ENCODE measurements at places on chromosomes 2 and 18.
A peak's percentile ranks its signal among the peaks of the same experiment; 100 is the strongest.

GRCh38 chr2:182715121-182715891, 751 bp upstream of the DNAJC10 start:
- peak; percentile 6 for DNase-seq

GRCh38 chr2:73920577-73921545, 5.8 kb upstream of the DGUOK start:
- DNase-seq = peak; percentile 49

DNA sequence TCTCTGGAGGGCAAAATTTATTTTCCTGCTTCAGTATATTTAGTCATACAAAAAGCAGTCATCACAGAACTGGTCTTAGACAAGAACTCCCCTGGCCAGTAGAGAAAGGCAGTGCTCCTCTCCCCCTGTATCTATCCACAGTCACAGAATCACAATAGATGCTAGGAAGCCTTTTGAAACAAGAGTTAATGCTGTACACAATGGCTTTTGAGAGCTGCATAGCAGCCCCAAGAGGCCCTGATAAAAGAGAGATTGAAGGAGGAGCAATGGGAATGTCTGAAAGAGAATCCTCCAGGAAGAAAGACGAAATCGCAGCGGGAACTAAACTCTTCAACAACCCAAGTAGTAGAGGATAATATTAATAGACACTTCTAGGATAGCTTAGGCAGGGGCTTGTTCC, 330.2 kb downstream of the RBM43 start:
- no peak for DNase-seq

DNA sequence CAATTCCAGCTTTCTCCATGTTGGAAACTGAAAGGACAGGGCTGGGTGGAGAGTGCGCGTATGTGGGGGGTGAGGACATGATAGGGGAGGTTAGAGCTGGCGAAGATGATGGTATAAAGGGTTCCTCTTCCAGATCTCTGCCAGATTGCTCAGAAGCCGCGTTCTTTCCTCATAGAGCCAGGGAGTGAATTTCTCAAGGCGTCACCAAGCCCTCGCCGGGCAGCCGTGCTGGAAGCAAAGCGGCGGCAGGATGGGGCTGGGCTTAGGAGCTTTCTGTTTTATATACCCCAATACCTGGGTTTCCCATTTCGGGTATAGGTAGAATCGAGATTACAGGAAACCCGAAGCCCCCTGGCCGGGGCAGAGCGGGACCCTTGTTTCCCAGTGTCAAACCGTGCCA, 43.8 kb downstream of the DDX18 start:
- DNase-seq = no peak

GRCh38 chr2:4139316-4139715, 435.9 kb downstream of the DCDC2C start:
- no peak for DNase-seq

GRCh38 chr2:224780106-224780505, 63.9 kb upstream of the CCDC195 start:
- no peak for DNase-seq

- DNase-seq = no peak
Observed at GRCh38 chr18:44589693-44590355, 90.9 kb upstream of the SETBP1 start.

DNA sequence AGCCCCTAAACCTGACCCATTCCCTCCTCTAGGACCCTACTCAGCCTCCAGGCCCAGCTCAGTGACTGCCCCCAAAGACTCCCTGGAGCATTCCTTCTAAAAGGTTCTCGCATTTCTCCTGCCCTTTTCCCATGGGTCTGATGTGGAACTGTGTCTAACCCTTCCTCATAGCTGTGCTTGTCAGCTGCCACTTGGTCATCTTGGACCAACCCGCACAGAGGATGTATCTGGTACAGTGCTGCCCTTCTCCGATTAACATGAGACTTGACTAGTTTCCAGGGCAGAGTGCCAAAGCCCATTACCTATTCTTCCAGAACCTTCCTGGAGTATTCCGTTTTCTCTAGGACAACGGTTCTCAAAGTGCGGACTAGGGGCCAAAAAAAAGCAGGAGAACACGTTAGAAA, 518 bp upstream of the NFU1 start:
- DNase-seq = peak; percentile 20

DNA sequence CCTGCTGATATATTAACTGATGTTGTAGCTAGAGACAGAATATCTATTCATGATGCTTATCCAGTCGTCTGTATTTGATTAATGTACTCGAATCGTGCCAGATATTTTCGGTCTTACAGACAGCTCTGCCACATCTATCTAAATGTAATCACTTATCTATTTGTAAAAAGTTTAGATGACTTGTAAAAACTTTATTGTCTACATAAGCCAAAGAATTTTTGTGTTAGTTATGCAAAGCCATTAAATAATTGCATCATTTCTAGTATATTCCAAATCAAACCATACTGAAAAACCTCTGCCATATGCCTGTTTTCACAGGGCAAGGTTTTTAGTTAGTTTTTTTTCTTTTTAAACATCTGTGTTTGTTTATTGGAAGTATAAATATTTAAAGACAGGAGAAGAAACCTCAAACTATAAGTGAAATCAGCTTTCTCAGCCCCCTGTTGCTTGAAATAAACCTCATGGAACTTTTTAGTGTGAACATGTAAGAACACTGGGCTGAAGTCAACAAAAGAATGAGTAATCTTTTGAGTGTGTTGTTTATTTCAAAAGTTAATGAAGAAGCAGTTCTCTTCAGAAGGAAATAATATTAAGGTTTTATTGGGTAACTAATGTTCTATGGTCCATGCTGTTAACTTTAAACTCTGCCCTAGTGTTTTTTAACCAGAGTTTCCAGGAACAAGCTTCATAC, 657.6 kb upstream of the SYT4 start:
- no peak for DNase-seq

DNA sequence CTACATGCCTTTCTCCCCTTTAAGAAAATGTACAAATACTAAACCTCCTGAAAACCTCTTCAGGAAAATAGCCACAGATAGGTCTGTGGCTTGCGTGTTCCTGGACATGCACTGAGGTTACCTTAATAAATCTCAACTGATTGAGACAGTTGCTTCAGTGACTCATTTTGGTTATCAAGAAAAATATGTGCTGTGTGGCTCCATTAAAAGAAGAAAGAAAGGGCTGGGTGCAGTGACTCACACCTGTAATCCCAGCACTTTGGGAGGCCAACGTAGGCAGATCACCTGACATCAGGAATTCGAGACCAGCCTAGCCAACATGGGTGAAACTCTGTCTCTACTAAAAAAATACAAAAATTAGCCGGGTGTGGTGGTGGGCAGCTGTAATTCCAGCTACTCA, 27.1 kb downstream of the CREG2 start:
- DNase-seq = no peak

DNA sequence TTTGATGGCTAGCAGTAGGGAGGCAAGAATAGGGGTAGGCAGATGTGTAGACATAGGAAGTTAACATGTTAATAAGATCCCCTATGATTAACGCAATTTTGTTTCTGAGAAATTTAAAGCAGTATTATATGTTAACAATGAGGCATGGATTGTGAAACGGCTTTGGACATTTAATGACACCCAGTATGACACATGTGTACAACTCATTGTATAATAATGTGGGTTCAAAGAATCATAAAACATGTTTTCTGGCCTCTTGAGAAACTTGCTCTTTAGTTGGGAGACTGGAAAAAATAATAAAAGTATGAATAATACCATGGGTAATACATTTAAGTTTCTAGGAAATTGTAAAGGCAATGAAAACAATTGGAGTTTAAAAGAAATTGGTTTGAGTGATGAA, 332.1 kb upstream of the CDH20 start:
- no peak for DNase-seq

- no peak for DNase-seq
Observed at GRCh38 chr2:144341538-144341937, 178.4 kb downstream of the ZEB2 start.

DNA sequence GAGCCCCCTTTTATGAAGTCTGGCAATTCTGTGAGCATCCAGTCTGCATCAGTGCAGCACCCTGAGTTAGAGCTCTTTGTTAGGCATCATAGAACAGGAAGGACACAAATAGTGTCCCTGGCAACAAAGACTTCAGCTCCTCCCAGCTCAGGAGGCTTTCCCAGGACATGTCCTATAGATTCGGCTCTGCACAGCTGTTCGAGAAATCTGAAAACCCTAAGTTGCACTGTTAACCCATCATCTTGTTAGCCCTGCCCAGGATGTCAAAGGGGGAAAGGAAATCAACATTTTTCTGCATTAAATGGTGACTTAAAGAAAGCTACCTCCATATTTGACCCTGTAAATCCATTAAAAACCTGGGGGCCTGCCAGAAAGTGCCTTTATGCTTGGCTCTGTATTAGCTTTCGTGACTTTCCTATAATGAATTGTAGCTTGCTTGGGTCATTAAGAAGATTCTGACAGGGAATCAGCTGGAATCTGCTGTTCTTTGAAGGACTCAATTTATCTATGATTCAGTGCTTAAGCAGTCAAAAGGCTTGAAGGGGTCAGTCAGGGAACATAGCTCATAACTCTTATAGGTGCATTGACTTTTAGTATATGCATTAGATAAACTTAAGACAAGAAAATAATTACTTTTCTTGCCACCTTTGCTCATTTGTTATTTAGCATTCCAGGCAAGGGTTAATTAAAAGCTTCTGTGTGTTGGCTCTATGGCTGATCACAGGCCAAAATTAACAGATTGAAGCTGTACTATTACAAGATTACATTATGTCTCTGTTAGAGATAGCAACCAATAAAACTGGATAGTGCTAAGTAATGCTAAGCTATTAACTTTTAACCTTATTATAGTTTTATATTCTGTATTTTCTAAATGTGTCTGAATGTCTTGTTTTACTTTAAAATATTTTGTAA, 20.6 kb downstream of the ERMN start:
- DNase-seq = no peak

DNA sequence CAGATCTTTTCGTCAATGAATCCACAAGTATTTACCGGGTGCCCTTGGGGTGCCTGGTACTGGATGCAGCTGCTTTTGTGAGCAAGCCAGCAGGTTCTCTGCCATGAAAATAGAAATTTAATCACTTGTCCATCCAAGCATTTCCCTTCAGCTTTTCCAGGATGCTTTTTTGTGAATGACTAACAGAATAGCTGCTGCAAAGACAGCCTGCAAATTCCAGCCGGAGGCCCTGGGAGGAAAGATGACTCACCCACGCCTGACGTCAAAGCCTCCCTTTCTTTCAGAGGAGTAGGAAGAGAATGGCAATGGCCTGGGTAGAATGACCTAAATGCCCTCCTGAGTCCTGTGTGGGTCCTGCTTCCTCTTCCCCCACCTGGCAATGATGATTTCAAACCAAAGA, 111.9 kb downstream of the AP1S3 start:
- peak; percentile 5 for DNase-seq

- DNase-seq = no peak
Observed at GRCh38 chr2:172673056-172673683, 62.5 kb upstream of the RAPGEF4 start.

DNA sequence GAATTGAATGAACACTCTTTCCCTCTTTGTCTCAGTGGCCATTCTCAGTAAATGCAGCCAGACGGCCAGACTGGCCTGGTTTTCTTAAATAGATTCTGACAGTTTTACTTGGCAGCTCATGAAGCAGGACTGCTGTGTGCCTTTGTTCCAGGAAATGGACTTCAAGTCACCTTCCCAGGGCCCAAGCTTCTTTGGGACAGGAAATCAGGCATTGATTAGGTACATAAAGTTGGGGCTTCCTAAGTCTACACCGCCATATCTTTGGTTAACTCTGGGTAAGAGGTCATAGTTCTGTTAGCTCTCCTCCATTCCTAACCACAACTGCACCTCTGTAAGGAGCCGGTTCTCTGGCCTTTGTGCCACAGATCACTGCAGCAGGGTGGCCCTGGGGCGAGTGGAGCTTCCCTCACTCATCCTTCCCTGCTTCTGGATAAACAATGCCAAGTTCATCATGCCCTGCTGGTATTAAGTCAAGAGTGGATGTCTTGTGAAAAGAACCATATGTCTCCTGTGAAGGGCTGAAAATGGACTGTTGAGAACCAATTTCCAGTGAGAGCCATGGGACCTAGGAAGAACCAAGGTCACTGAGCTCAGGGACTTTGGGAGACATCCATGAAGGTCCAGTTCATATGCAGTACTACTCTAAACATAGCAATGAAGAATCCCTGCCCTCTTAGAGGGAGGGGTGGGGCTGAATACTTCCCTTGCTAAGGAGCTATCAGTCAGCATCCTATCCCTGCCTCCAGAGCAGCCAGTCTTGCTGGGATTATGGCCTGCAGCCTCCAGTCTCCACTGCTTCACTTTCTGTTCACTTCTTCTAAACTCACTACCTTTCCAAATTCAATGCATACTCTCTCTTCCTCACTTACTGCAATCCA, 122.6 kb upstream of the XPO1 start:
- DNase-seq = no peak

DNA sequence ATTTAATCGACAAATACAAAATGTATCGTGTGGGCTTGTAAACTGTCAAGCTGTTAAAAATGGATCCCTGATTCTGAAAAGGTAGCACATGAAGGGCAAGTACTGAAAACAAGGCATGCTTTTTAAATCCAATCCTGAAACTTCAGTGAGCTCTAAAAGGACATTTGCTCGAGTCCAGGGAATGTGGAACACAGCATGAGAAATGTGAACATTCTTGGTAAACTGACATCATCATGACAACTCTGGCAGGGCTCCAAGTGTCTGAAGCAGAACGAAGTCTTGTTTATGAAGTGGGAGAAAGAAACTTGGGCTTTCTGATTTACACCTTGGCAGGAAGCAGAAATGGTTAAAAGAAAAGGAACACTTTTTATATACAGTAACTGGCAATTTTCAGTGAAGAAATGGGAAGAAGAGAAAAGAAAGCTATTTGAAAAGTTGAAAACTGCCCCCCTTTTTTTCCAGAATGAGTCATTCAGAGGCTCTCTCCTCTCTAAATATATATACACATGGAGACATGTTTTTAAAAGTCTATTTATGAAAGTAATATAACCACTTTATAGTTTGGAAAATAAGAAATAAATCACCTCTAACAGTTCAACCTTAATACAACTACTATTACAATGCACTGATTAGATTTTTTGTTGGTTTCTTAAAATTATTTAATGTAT, 120.8 kb downstream of the GAREM1 start:
- DNase-seq = no peak

- DNase-seq = no peak
Observed at GRCh38 chr2:111986116-111986900, 68.8 kb upstream of the TMEM87B start.

GRCh38 chr2:216388046-216388884, 16.0 kb upstream of the MARCHF4 start:
- no peak for DNase-seq

GRCh38 chr18:9690418-9691188, 17.5 kb upstream of the RAB31 start:
- DNase-seq = no peak

- no peak for DNase-seq
Observed at GRCh38 chr2:100813527-100813926, 6.4 kb upstream of the NPAS2 start.

GRCh38 chr18:38545071-38545470, 979.5 kb upstream of the CELF4 start:
- peak; percentile 23 for DNase-seq

- no peak for DNase-seq
Observed at GRCh38 chr2:187962538-187962937, 329.1 kb upstream of the GULP1 start.
